CD4-positive, alpha-beta T cell treated with Interleukin-21 for 1 hour (primary cell): ENCODE measurements at places on chromosomes 5 and 9.

DNA sequence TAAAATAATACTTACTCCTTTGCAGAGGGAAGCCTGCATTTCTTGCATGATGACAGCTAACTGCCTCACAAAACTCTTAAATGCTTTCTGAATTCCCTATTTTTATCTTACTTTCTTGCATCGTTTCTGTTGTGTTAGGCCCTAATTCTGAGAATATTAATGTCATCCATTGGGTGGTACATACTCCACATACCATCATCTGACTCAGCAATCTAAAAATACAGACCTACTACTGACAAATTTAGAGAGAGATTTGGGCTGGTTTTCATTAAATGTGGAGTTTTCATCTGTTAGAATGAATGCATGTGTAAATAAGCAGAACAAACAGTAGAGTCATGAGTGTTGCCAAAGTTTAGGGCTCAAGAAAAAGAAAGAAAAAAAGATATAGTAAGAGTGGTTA, 26.5 kb upstream of the KCNN2 start:
- DNase-seq = no peak

GRCh38 chr5:112070022-112070421, 313.0 kb upstream of the NREP start:
- DNase-seq = no peak

DNA sequence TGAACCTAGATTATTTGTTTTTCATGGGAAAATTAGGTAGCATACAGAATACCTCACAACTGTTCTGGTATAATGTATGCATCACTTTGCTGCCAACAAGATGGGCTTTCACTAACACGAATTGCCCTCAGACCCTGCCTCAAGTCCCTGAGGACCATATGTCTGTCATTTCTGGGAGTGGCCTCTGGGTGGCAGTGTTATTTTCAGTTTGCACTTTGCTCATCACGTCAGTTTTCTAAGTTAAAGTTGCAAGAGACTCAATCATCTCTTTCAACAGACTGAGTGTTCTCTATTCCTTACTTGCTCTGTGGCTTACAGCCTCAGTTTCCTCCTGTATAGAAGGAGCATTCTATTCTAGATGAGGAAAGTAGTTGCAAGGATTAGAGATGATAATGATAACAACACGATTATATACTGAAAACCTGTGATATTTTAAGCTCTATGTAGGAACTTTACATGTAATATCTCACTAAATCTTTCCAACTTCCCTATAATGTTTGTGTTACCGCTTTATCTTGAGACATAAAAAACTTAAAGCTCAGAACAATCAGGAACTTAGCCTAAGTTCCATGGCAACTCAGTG, 55.7 kb downstream of the TSSK1B start:
- DNase-seq = peak; percentile 57

DNA sequence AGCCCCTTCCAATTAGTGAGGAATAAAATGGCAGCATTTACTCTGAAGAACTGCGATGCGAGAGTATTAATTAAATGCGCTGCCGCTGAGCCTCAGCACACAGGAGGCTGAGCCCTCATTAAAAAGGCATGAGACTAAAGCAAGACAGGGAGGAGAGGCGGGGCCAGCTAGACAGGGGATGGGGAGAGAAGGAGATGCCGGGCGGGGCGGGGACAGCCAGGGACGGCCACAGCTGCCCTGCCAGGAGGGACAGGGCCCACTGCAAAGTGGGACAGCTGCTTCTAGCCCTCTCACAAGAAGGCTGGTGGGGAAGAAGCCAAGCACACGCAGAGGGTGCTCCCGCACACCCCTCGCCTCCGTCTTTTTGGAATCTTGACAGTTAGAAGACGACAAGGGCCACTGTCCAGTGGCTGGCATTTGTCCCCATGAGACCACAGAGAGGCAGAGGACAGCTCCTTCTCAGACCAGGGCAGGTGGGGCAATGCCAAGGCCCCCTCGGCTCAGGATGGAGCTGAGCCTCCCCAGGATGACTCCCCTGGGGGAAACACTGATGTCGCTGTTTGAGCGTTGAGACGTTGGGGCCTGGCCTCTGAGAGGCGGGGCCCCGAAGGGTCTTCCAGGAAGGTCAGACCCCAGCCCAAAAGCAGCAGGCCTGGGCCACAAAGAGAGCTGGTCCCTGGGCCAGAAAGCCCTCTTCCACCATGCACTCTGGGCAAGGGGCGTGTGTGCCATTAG, 26.9 kb downstream of the ADAMTS2 start:
- no peak for DNase-seq

- no peak for DNase-seq
These were observed 34.8 kb downstream of the CAMK2A start for GRCh38 chr5:150254774-150255173.

DNA sequence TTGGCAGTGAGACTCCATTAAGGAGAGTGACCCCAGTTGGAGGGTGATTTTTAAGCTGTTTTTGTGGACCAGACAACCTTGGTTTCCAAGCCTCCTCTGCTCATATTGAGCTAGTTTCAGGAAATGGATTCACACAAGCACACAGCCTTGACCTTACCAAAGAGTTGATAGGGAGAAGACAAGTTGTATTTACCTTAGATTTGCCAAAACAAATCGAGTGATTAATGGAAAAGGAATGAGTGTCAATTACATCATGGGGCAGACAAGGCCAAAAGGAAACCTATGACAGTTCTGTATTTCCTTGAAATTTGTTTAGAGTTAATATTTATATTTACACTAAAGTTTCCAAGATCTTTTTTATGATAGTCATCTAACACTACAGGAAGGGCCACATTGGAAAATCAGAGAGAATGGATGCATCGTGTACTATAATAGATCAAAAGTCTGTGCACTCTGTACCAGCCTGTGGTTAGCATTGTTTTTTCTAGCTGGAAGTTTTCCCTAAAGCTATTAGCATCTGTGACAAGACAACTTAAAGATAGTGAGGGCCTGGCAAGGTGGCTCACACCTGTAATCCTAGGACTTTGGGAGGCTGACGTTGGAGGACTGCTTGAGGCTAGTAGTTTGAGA, 86.0 kb upstream of the FER start:
- no peak for DNase-seq

DNA sequence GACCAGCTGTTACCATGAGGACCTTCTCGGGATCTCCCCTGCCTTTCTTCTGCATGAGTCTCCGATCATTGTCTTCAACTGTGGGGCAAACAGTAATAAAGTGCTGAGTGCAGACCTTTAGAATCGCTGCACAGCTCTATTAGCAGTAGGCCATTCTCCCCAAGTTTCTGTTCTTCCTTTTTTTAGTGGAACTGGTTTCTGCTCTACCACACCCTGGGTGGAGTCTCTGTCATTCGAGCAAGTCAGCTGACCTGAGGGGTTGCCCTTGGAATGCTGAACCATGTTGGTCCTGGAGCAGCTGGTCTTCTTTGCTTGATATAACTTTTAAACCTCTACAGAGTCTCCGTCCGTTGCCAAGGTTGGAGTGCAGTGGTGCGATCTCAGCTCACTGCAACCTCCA, 33.4 kb upstream of the GNPDA1 start:
- no peak for DNase-seq

DNA sequence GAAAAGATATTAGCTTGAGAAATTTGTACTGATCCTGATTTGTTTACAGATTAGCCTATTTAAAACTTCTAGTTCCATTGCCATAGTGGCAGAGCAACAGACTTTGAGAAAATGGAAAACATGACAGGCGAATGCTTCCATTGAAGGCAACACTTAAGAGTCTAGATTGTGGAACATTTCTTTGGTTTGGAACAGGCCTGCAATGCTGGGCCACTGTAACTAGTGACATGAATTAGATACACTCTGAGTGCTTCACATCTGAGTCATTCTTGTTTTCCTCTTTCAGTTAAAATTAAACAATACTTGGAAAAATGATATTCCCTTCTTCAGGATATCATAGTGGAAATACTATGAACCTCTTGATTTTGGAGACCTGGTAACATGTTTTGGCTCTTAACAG, 453.6 kb upstream of the TUSC1 start:
- DNase-seq = no peak

- DNase-seq = no peak
These were observed at the start of gene ZNF462 for GRCh38 chr9:106862821-106863720. Gene ZNF462 (plus strand): TSS chr9:106863166. CDS start chr9:106923384, 60,218 bp downstream.

- no peak for DNase-seq
These were observed 224.9 kb downstream of the CACNA1B start for GRCh38 chr9:138102246-138103051.

DNA sequence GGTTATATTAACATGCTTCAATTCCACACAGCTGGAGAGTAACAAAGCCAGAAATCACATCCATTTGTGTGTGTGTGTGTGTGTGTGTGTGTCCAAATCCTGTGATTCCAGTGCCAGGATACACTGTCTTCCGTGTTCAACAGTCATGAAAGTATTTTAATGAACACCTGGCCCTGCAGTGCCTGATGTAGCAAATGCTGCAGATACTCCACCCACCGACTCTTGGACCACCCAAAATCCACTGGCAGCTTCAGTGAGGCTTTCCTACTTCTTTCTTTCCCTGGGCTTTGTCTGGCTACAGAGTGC, 13.1 kb upstream of the INSYN2B start:
- no peak for DNase-seq

DNA sequence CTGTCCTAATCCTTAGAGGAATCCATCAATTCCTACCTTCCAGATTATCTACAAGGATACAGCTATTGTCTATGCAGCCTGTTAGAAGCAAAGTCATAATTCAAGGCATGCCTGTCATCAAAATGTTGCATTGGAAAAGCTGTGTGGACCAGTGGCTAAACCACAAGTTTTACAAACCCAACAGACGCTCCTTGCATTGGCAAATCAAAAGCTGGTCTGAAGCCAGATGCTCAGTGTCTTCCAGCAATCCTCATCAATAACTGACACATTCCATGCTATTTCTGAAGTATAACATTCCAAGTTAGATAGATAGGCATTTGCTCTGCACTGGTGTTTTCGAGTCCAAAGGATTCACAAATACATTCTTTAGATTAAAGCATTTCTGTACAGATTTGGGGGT, 213.6 kb downstream of the EBF1 start:
- no peak for DNase-seq

DNA sequence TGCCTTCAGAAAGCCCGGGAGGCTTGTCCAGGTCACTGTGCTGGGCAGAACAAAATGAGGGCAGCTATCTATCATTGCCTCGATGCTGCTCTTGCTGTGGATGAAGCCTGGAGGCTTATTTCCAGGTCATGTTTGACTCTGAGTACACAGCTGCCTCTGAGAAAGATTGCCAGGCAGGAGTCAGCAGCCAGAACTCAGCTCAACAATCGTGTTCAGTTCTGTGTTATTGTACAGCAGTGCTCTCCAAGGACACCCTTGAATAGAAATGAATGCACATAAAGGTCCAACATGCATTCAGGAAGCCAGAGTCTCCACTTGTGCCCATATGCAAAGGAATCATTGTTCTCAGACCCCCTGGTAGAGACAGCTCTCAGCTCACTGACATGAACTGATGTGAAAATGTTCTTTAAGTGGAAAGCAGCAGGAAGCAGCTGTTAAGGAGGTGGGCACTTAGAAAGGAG, 61.7 kb upstream of the ZFR start:
- DNase-seq = no peak

DNA sequence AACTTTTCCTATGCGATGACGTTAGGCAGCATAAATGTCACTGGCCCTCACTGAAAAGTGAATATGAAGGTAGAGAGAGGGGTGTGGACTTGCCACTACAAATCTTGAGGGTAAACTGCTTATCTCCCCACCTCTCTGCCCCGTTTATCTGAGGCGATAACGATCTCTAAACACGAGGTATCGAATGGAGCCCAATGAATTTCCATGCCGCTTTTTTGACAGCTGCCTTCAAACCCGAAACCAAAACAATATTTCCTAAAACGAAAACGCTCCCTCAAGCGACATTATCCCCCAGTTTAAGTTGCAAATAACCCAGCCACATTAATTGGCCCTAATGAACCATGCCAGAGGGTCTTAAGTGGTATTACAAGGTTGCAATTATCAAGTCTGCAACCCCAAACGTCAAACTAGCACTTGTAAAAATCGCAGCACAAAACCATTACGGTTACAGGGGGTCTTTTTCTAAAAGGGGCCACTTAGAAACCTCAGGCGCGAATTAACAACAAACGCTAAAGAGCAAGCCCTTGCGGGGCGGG, 1.4 kb downstream of the NR3C1 start:
- peak; percentile 60 for DNase-seq
